Activated CD4-positive, alpha-beta T cell treated with anti-CD3 and anti-CD28 coated beads, Interleukin-2, amount 50 U/mL, for 16 hours (primary cell): ENCODE measurements at places on chromosomes 12 and 14.
A peak's percentile ranks its signal among the peaks of the same experiment; 100 is the strongest.

DNA sequence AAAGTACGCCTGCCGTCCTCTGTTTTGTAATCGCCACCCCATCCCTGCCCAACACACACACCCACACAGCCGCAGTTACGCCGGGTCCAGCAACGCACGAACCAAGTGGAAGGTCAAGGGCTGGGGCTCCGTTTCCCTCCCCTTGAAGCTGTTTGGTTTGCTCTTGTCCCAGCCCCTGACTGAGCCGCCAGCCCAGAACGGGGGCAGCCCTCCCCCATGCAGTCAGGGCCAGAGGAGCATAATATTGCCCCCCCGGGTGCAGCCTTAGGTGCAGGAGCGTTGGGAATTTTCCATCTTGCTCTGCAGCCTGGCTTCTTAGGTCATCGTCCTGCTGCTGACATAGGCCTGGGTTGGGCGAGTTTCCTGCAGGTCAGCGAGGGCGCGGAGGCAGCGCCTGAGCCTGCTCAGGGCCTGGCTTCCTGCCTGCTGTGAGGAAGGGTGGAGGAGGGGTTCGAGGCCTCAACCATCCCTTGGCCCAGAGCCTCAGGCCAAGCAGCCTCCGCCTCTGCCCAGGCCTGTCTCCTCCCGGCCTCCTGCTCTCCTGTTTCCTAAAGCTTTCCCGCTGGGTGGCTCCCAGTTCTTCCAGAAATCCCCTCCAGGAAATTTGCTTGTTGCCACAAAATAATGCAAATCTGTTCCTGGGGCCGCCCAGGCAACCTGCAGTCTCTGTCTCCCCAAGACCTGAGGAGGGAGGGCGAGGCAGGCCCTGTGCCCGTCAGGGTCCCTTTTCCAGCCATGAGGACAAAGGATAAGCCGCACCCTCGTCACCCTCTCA, 44.5 kb downstream of the PSMA6 start:
- no peak for DNase-seq

GRCh38 chr14:98593361-98593761, 678.6 kb downstream of the BCL11B start:
- no peak for DNase-seq

- peak; percentile 25 for DNase-seq
Measured at GRCh38 chr12:22101749-22102243, 55.8 kb downstream of the CMAS start.

- no peak for DNase-seq
Measured at GRCh38 chr12:20472102-20472782, 103.9 kb downstream of the PDE3A start.

DNA sequence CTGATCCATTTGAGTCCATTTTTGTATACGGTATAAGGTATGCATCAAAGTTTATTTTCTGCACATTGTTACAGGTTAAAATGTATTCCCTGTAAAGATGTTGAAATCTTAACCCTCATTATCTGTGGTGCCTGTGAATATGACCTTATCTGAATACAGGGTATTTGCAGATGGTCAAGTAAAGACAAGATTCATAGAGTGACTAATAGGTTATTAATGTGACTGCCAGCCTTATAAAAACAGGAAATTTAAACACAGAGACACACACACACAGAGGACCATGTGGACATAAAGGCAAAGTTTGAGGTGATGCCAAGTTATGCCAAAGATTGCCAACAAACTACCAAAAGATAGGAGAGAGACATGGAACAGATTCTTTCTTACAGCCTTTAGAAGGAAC, 347.2 kb upstream of the DCN start:
- DNase-seq: no peak

- DNase-seq: no peak
Measured at GRCh38 chr14:68874746-68875155, 81.9 kb upstream of the ZFP36L1 start.

GRCh38 chr12:132133952-132134652, 10.0 kb downstream of the DDX51 start:
- DNase-seq: no peak

DNA sequence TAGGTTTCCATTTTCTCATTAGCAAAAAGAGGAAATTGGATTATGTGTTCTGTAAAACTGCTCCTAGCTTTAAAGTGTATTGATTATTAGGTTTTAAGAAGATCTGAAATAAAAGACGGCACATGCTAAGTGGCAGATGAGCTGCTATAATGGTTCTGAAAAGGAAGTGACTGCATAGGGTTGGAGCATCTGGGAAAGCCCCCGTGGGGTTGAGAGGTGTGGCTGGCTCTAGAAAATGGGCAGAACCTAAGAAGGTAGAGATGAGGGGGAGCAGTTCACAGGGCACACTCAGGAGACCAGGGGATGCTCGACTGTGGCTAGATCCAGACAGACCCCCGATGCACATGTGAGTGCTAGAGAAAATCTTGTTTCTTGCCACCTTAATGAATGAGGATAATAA, 1.9 kb downstream of the IFNG-AS1 start:
- peak; percentile 33 for DNase-seq

- DNase-seq: no peak
Measured at GRCh38 chr14:78401866-78402265, 231.7 kb downstream of the NRXN3 start.

DNA sequence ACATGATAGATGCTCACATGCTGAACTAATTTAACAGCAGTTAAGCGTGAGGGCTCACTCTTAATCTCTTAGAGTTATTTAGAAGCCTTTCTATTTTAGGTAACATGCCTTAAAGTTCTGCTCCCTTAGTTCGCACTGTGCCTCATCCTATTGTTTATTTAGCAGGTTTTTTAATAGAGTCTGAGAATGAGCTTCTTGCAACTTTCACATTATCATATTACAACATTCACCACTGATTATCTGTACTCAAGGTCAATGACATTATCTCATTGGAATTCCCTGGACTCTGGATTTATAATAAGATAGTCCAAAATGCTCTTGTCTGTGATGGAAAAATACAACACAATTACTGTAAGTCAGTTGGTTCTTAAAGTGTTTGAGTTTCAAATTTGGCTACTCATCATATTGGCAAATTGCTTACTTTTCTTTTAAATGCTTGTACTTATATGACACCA, 183.6 kb upstream of the SLC38A2 start:
- DNase-seq: no peak

GRCh38 chr14:89359477-89360222, 57.4 kb downstream of the FOXN3 start:
- no peak for DNase-seq
